ENCODE measurements at places on chromosomes 5 and 9.

- no peak for DNase-seq
Observed at GRCh38 chr9:133471551-133472276, 7.2 kb downstream of the SLC2A6 start.

DNA sequence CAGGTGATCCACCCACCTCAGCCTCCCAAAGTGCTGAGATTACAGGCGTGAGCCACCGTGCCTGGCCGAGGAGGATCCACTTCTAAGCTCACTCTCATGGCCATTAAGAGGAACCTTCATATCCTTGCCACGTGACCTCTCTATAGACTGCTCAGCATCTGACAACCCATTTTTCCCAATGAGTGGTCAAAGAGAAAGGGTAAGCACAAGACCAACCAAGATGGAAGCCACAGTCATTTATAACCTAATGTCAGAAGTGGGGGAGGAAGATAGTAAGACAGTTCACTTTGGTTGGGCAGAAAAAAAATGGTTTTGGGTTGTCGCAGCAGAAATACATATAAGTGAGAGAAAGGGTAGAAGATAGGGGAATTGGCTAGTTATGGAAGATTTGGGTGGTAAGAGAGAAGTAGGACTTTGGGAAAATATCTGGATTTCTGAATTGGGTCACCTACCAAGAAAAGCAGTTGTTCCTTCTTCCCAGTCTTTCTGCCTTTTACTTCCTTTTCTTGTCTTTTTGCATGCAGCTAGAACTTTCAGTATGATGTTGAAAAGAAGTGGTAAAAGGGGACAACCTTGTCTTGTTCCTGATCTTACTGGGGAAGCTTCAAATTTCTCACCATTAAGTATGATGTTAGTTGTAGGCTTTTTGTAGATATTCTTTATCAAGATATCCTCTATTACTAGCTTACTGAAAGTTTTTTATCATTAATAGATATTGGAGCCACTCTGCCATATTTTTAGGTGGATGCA, 15.6 kb downstream of the SNX2 start:
- DNase-seq: no peak

DNA sequence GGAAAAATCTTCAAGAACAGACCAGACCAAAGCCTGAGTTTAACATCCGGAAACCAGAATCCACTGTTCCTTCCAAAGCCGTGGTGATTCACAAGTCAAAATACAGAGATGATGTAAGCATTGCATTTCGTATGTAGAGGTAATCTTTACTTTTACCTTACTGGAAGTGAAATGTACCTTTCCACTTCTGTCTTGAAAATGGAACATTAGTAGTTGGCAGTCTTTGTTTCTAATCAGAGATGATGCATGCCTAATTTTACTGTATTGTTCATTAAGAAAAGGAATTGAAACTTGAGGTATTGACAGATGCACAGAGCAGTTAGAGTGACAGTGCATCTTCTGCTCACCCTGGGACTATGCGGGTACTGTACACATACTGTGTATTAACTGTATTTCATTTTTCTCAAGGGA, 34.6 kb downstream of the HABP4 start:
- no peak for DNase-seq

DNA sequence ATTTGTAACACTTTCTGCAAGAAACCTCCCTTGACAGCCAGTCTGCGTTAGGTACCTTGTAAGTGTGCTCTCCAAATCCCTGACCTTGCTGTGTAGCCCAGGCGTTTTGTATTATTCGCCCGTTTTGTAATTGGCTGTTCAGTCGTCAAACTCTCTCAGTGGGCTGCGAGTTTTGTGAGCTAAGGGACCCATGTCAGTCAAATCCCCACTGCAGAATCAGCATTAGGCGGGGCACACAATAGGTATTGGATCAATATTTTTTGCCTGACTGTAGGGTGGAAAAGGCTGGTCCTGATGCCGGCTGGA, 665 bp downstream of the DNAJC18 start:
- no peak for DNase-seq

- DNase-seq: no peak
Observed at GRCh38 chr5:151125421-151125820, 32.2 kb downstream of the ANXA6 start.

- no peak for DNase-seq
Observed at GRCh38 chr5:172414531-172415361, 39.6 kb downstream of the SH3PXD2B start.

GRCh38 chr5:610011-610743, 2.0 kb upstream of the CEP72 start:
- no peak for DNase-seq

DNA sequence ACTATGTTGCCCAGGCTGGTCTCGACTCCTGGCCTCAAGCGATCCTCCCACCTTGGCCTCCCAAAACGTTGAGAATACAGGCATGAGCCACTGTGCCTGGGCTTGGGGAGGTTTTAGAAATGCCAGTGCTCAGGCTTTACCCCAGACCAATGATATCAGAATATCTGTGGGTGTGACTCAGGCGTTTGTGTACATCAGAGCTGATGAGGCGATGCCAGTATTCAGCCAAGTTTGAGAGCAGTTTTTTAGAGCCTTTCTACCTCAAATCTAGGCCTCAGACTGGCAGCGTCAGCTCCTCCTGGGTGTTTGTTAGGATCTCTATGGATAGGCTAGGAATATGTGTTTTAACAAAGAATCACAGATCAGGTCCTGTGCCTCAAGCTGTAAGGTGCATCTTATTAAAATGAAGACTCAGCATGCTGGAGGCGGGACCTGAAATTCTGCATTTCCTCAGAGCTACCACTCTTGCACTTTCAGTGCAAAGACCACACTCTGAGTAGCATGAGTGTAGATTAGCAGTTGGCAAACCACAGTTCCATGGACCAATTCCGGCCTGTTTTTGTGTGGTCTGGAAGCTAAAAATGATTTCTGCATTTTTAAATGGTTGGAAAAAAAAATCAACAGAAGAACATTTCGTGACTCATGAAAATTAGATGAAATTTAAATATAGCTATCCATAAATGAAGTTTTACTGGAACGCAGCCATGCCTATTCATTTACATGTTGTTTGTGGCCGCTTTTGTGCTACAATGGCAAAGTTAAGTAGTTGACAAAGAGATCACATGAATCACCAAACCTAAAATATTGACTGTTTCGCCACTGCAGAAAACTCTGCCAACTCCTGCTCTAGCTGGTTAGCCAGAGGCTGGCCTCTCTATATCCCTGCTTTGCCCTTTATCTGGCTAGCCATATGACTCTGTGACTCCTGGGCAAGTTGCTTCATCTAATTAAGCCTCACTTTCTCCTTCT, 92.2 kb downstream of the KLF4 start:
- DNase-seq: no peak

DNA sequence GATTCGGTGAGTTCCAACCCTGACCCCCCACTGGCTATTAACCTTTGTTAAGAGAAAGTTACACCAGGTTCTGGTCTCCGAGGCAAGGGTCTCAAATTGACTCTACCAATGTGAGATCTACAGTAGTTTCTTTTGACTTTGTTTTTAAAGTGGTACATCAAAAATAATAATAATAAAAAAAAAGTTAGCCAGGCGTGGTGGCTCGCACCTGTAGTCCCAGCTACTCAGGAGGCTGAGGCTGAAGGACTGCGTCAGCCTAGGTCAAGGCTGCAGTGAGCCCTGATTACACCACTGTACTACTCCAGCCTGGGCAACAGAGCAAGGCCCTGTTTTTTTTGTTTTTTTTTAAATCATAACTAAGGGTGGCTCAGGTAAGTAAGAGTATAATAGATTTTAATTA, 1.0 kb upstream of the KLF9 start:
- no peak for DNase-seq

DNA sequence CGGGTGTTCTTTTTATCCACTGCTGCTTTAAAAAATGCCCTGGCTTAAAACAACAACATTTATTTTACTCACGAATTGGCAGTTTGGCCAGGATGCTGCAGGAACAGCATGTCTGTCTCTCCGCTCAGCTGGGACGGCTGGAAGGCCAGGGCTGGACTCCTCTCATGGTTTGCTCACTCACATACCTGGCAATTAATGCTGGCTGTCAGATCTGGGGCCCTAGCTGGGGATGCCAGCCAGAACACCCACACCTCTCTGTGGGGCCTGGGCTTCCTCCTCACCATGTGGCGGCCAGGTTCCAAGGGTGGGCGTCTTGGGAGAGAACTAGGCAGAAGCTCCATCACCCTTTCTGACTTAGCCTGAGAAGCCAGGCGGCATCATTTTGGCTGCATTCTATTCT, 189.1 kb upstream of the IL12B start:
- DNase-seq: no peak

DNA sequence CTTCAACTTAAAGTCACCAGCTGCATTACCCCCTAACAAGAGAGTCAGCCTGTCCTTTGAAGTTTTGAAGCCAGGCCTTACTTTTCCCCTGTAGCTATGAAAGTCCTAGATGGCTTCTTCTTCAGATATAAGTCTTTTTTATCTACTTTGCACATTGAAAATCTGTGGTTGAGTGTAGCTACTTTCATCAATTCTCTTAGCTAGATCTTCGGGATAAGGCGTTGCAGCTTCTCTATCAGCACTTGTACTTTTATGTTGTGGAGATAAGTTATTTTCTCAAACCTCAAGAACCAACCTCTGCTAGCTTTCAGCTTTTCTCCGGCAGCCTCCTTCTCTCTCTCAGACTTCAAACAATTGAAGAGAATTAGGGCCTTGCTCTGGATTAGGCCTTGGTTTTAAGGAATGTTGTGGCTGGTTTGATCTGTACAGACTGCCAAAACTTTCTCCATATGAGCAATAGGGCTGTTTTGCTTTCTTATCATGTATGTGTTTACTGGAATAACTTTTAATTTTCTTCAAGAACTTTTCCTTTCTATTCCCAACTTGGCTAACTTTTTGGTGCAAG, 21.6 kb downstream of the CATSPER3 start:
- DNase-seq: no peak

GRCh38 chr5:67963789-67964519, 251.6 kb upstream of the PIK3R1 start:
- DNase-seq: no peak

DNA sequence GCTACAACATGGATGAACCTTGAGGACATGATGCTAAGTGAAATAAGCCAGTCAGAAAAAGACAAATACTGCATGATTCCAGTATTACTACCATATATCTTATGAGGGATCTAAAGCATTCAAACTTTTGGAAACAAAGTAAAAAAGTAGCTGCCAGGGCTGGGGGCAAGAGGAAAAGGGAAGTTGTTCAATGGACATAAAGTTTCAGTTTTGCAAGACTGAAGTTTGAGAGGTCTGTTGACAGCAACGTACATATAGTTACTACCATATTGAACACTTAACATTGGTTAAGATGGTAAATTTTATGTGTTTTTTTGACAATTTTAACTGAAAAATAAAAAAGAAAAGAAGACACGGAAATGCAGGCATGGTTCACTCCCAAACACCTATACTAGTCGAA, 77.6 kb downstream of the MAPKAP1 start:
- DNase-seq: no peak

DNA sequence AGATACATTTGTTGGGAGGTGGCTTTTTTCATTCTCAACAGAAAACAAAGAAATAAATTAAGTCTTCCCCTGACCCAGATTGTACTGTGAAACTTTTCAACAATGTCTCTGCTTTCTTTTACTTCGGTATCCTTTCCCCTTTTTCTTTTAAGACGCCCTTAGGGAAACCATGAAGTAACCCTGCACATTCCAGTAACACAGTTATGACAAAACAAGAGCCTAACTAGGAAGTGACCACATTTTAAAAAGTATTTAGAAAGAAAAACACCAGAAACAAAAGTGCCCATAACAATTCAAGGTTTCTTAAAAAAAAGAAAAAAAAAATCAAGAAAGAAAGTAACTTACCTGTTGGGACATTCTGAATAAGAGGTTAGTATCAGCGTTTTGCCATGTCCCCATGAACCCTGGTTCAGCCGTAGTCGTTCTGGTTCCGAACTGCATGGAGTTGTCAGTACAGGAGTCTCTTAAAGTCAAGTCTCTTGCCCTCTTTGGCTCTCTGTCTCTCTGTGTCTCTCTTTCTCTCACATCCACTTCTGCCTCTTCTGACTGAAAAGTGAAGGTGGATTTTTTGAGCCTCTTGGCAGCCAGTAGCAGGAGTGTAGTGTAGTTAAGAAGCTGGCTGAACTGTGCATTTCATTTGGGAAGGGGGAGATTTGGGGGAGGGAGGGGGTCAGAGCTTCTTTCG, 142.9 kb downstream of the BNC2 start:
- no peak for DNase-seq

DNA sequence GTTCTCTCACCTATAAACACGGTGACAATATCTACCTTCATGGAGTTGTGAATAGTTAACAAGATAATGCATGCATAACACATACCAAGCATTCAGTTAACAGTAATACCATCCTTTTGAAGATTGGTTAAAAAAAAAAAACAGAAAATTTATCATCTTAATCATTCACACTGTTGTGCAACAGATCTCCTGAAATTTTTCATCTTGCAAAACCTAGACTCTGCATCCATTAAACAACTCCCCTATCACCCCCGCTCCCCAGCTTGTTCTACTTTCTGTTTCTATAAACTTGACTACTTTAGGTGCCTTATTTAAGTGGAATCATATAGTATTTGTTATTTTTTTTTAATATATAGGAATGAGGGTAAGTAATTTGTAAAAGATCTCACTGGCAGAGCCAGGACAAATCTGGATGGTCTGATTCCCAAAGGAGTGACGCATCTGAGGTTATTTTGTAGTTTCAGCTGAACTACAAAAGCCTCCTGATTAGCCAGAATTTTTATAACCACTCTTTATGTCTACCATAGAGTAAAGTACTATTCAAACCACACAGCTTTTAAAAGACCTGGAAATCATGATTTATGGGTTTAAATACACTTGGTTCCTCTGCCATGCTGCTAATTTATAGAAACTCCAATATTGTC, 93.0 kb downstream of the FANCC start:
- DNase-seq: no peak

- DNase-seq: no peak
Observed at GRCh38 chr9:32644698-32645097, 9.2 kb upstream of the TAF1L start.

DNA sequence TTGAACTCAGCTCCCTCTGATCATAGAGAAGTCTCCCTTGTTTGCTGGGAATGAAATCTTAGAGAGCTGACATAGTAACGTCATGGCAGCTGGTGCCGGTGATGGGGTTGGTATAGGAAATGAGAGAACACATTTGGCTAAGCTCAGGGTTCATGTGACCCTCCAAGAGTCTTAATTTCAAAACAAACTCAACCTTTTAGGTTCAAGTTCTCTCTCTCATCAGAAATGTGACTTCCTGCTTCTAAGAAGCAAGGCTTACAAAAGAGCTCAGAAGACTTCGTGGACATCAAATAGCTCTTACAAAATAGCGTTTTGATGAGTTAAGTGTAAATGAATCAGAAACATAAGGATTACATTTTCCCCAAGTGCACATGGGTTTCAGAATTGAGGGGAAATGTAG, 97.3 kb downstream of the PAPPA start:
- DNase-seq: no peak

DNA sequence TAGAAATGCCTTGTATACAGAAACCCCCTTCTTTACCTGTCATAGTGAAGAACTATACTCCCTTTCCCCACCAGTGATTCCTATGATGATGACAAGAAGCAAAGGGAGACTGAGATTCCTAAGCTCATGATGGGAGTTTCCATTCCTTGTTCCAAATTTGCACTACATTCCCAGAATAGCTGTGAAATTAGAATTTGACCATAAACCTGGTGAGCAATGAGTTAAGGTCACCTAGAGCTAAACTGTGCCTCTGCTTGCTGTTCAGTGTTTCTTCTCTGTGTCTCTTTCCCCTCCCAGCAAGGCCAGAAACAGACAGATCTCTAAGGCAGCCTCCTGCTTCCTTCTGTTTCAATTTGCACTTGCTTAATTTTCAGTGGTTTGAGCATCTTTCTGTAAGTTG, 332.1 kb downstream of the PIK3R1 start:
- DNase-seq: no peak

- no peak for DNase-seq
Observed at GRCh38 chr5:173922527-173922926, 34.4 kb downstream of the CPEB4 start.

- DNase-seq: no peak
Observed at GRCh38 chr9:6184749-6185645, 30.6 kb upstream of the IL33 start.

Measured in activated CD4-positive, alpha-beta T cell treated with anti-CD3 and anti-CD28 coated beads, Interleukin-2, amount 50 U/mL, for 1 hour (primary cell).